Skin of body (tissue), 3 donors: ENCODE measurements at places on chromosomes 5 and 9. TPM values are rescaled to one million over a fixed set of nuclear protein-coding genes. Genes with fewer than 3 reads are reported as not detected.

PCDHGA2 gene
- total RNA-seq: 3.6 TPM

TMC1 gene
- 0.69 TPM for total RNA-seq

EQTN gene
- 1.4 TPM for total RNA-seq

PHF24 gene
- total RNA-seq: 0.49 TPM

GZMA gene
- 0.89 TPM for total RNA-seq

C9orf153 gene
- 0.79 TPM for total RNA-seq

DNAJA1 gene
- total RNA-seq: 66.0 TPM

TRIM7 gene
- total RNA-seq: 2.3 TPM
